ENCODE measurements at places on chromosomes 12 and 14. TPM values are rescaled to one million over a fixed set of nuclear protein-coding genes. Genes with fewer than 3 reads are reported as not detected.
A peak's percentile ranks its signal among the peaks of the same experiment; 100 is the strongest.

- H3K4me1 ChIP-seq = no peaks in the 10 kb centered on the region
- no peak for DNase-seq
- no peaks in the 10 kb centered on the region for H3K27me3 ChIP-seq
Observed at GRCh38 chr12:81222846-81223592, 145.1 kb downstream of the ACSS3 start.

DNA sequence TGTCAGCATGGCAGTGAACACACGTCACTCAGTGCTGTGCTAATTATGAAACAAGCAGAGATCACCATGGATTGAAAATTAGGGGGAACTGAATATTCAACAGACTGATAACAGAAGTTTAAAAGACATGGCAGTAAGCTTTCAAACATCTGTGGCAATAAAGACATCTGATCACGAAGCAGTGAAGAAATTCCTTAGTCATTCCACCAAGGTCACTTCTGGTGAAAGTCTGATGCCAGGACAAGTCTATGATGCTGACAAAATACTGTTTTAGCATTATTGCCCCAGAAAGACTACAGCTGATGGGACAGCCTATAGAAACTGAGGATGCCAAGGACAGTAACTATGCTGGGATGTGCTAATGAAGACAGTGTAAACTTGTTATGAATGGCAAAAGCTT lies 126.9 kb upstream of the RBM19 start:
- no peaks in the 10 kb centered on the region for H3K4me1 ChIP-seq
- no peaks in the 10 kb centered on the region for H3K36me3 ChIP-seq
- no peak for DNase-seq
- no peak overlapping the region for H3K4me3 ChIP-seq
- H3K27ac ChIP-seq = no peak overlapping the region
- H3K27me3 ChIP-seq = no peaks in the 10 kb centered on the region

- no peak overlapping the region for H3K27ac ChIP-seq
- no peaks in the 10 kb centered on the region for H3K27me3 ChIP-seq
- H3K36me3 ChIP-seq = peaks cover 18% of the 10 kb centered on the region
- no peaks in the 10 kb centered on the region for H3K4me1 ChIP-seq
- H3K4me3 ChIP-seq = no peak overlapping the region
Observed at GRCh38 chr12:32301216-32301615, 98.1 kb upstream of the FGD4 start.

GRCh38 chr12:61250303-61250702 lies 1009.9 kb upstream of the USP15 start:
- no peak overlapping the region for H3K27ac ChIP-seq
- no peak overlapping the region for H3K4me3 ChIP-seq
- no peaks in the 10 kb centered on the region for H3K4me1 ChIP-seq
- no peak for DNase-seq

DNA sequence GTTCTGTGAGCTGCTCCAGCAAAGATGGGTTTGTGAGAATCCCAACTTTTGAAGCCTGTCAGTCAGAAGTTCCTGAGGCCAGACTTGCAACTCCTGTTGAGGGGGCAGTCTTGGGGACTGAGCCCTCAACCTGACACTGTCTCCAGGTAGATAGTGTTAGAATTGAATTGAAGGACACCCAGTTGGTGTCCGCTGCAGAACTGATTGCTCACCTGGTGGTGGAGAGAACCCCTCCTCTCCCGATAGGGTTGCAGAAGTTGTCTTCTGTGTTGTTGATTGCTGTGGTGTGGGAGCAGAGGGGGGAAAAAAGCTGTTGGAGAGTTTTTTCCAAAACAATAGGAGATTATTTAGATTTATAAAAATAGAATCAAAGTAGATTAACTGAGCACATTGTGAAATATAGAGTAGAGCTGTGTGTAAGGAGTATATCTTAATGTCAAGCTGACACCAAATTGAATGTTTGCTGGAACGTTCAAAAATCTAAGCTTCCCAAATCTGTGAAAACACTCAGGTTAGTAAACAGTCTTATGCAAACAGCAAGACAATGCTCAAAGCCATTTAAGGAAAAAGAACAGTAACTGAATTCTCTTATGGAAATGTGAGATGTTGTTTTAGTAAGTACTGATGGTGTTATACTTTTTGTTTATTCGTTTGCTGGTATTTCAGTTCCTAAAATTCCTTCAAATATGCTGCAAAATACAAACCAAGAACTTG lies 18.6 kb downstream of the HIF1A start:
- H3K27ac ChIP-seq = no peak overlapping the region
- peaks cover 6% of the 10 kb centered on the region for H3K4me1 ChIP-seq
- H3K4me3 ChIP-seq = no peak overlapping the region

- H3K36me3 ChIP-seq = no peaks in the 10 kb centered on the region
- DNase-seq = no peak
- no peaks in the 10 kb centered on the region for H3K27me3 ChIP-seq
- H3K4me1 ChIP-seq = no peaks in the 10 kb centered on the region
Observed at GRCh38 chr12:84924981-84925380, 12.4 kb upstream of the SLC6A15 start.

DNA sequence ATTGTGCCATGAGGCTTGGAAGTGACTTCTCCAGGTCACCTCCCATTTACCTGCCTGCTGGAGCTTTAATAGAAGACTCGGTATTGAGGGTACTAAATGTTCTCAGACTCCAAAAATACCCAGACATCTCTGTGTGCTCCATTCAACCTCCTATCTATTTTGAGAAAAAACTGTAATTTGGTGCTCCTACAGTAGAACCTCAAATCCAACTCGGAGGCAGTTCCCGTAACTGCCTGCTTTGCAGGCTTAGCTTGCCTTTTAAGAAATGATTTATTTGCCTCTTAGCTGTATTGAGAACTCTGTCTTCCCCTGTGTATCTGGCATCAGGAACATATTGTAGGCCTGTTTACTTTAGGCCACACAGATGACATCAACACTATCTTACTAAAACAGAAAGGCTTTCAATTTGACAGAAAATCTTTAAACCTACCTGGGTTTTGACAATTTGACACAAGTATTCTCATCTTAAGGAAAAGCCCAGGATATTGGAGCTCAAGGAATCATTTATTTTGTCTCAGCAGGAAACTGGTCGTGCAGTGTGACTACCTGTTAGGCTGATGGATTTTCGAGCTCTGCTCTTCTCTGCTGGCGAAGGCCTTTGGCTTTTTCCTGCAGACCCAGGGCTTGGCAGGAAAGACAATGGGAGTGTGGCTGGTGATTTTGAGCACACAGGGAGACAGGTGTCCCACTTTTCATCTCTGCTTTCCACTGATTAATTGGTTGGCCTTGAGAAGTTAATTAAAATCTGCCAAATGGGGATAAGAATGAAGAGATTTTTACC lies 314.8 kb downstream of the SNAPC1 start:
- H3K27ac ChIP-seq = no peak overlapping the region
- H3K27me3 ChIP-seq = no peaks in the 10 kb centered on the region
- DNase-seq = no peak
- H3K36me3 ChIP-seq = no peaks in the 10 kb centered on the region
- H3K4me1 ChIP-seq = no peaks in the 10 kb centered on the region

DNA sequence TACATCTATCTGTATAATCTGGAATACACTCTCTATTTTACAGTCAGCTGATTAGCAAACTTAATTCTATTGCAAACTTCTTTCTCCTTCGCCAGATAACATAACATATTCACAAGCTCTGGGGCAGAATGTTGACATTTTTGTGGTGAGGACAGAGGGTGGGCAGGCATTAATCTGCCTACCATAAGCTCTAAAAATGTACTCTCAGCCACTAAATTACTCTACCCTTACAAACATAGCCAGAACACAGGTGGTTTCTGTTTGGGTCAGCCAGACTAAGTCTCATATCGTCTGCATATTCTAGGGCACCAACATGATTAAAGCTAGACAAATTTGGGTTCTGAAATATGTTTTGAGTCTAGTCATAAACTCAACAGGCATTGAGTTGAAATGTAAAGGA lies 90.1 kb downstream of the SLC6A15 start:
- no peaks in the 10 kb centered on the region for H3K27me3 ChIP-seq
- no peak for DNase-seq
- no peak overlapping the region for H3K27ac ChIP-seq
- H3K4me1 ChIP-seq = no peaks in the 10 kb centered on the region
- H3K36me3 ChIP-seq = no peaks in the 10 kb centered on the region

DNA sequence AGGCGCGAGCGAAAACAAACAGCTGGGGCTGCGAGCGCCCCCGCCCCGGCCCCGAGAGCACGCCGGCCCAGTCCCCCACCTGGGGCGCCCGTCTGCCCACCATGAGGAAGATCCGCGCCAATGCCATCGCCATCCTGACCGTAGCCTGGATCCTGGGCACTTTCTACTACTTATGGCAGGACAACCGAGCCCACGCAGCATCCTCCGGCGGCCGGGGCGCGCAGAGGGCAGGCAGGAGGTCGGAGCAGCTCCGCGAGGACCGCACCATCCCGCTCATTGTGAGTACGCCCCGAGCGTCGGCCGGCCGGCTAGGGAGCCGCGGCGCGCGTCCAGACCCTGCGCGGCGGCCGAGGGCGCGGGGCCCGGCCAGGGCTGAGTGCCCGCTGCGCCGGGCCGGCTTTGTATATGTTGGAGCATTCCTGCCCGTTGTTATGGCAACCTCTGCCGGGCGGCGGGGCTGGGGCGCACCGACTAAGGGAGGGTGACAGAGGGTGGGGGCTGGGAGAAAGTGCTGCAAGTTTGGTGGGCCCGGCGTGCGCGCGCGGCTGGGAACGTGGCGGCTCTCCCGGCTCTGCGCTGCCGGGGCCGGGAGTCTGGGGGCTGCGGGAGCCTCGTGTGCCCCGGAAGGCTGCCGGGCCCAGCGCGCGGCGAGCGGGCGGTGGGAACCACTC lies 367 bp downstream of the GALNT16 start:
- peaks cover 3% of the 10 kb centered on the region for H3K36me3 ChIP-seq
- H3K4me3 ChIP-seq = peak overlapping the region; percentile 74
- H3K27me3 ChIP-seq = peaks cover 20% of the 10 kb centered on the region
- no peak overlapping the region for H3K27ac ChIP-seq
- H3K4me1 ChIP-seq = no peaks in the 10 kb centered on the region
- DNase-seq = peak; percentile 60

DNA sequence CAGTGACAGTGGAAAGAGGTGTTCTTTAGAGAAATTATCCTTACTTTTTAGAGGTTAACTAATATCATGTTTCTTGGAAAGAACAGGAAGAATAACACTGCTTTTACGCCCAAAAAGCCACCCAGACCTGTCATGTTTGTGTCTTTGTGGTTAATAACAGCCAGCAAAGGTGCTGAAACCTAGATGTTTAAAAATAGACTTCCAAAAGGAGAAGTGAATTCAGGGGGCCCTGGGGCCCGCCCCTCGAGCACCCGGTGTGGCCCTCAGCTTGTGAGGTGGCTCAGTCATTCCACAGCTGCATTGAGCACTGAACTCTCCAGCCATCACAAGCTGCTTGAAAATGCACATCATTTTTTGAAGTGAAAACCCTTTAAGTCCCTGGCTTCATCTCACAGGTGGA lies 20.8 kb upstream of the AMN start:
- H3K36me3 ChIP-seq = peaks cover 18% of the 10 kb centered on the region
- no peaks in the 10 kb centered on the region for H3K27me3 ChIP-seq
- no peak for DNase-seq
- H3K4me3 ChIP-seq = no peak overlapping the region
- H3K27ac ChIP-seq = no peak overlapping the region

ANO4 gene
- total RNA-seq = 5.7 TPM

PLEKHD1 gene
- 0.37 TPM for total RNA-seq

DNA sequence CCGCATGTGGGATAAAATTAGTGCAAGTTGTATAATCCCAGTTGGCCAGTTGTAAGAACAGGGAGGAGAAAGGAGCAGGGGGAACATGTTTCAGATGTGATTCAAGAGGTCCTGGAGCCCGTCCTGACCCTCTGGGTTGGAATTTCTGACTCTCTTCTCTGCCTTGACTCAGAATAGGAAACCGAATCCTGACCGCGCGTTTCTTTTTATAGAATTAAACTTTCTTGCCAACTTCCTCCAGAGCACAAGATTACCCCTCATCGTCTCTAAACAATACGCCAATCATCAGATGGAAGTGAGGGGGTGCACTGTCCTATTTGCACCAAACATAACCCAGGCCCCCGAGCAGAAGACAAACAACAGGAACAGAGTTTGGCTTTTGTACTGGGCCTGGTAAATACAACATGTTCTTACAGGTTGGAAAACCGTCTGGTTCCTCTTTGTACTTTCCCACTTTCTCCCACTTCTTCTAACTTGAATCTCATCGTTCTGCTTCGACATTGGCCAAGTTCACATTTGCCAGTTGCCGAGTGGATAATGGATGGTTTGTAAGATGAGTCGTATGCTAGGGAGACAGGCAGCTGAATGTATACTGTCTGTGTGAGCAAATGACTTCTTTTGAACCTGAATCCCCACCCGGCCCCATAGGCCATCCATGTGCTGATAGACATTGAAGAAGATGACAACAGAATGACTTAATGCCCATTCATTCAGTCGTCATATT lies 42.6 kb upstream of the MED13L start:
- no peak overlapping the region for H3K27ac ChIP-seq
- no peak overlapping the region for H3K4me3 ChIP-seq
- H3K36me3 ChIP-seq = no peaks in the 10 kb centered on the region
- H3K4me1 ChIP-seq = no peaks in the 10 kb centered on the region
- no peak for DNase-seq
- no peaks in the 10 kb centered on the region for H3K27me3 ChIP-seq

RPL10L gene
- not detected for total RNA-seq

GRCh38 chr14:60661721-60662120 lies 12.4 kb upstream of the SIX1 start:
- no peak for DNase-seq
- H3K27me3 ChIP-seq = peaks cover 24% of the 10 kb centered on the region
- H3K27ac ChIP-seq = no peak overlapping the region
- H3K4me1 ChIP-seq = peaks cover 8% of the 10 kb centered on the region
- H3K36me3 ChIP-seq = no peaks in the 10 kb centered on the region

GXYLT1 gene
- 14.5 TPM for total RNA-seq

DNA sequence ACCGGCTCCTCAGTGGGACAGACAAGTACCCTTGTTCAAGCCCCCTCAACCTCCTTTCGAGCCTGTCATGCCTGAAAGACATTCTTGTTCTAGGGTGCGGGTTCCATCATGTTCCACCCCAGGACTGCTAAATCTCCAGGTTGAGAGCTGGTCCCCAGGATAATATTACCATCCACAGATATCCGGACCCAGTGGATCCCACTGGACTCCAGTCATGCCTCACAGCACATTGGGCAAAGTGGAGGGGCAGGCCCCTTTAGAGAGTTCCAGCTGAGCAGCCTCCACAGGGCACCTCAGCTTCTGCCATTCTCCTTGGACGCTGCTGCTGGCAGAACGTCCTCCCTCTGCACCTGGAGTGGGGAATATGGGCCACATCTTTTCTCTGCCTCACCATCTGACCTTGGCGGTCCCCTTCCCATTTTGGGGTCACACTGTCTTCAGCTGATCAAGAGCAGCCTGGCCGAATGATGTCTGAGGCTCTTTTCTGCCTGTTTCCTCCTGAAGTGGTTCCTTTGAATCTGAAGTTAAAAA lies 137.4 kb downstream of the BCL11B start:
- H3K36me3 ChIP-seq = no peaks in the 10 kb centered on the region
- no peaks in the 10 kb centered on the region for H3K27me3 ChIP-seq
- H3K27ac ChIP-seq = no peak overlapping the region
- DNase-seq = no peak
- H3K4me3 ChIP-seq = no peak overlapping the region

- H3K27ac ChIP-seq = no peak overlapping the region
- no peak for DNase-seq
- H3K4me1 ChIP-seq = peaks cover 2% of the 10 kb centered on the region
Observed at GRCh38 chr14:92976268-92976667, 53.3 kb downstream of the CHGA start.

GRCh38 chr14:41668356-41668755 lies 61.7 kb downstream of the LRFN5 start:
- no peak overlapping the region for H3K4me3 ChIP-seq
- H3K27ac ChIP-seq = no peak overlapping the region
- DNase-seq = no peak
- no peaks in the 10 kb centered on the region for H3K27me3 ChIP-seq

FOXG1 gene
- total RNA-seq = 0.07 TPM
